ENCODE measurements at places on chromosomes 12 and 14.

DNA sequence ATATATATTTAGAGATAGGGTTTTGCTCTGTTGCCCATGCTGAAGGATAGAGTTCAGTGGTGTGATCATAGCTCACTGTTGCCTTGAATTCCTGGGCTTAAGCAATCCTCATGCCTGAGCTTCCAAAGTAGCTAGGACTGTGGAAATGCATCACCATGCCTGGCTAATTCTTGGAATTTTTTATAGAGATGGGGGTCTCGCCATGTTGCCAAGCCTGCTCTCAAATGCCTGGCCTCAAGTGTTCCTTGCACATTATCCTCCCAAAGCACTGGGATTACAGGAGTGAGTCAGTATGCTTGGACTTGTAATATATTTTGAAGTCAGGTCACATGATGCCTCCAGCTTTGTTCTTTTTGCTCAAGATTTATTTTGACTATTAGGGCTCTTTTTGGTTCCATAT lies 178.0 kb downstream of the RPAP3 start:
- DNase-seq: no peak

DNA sequence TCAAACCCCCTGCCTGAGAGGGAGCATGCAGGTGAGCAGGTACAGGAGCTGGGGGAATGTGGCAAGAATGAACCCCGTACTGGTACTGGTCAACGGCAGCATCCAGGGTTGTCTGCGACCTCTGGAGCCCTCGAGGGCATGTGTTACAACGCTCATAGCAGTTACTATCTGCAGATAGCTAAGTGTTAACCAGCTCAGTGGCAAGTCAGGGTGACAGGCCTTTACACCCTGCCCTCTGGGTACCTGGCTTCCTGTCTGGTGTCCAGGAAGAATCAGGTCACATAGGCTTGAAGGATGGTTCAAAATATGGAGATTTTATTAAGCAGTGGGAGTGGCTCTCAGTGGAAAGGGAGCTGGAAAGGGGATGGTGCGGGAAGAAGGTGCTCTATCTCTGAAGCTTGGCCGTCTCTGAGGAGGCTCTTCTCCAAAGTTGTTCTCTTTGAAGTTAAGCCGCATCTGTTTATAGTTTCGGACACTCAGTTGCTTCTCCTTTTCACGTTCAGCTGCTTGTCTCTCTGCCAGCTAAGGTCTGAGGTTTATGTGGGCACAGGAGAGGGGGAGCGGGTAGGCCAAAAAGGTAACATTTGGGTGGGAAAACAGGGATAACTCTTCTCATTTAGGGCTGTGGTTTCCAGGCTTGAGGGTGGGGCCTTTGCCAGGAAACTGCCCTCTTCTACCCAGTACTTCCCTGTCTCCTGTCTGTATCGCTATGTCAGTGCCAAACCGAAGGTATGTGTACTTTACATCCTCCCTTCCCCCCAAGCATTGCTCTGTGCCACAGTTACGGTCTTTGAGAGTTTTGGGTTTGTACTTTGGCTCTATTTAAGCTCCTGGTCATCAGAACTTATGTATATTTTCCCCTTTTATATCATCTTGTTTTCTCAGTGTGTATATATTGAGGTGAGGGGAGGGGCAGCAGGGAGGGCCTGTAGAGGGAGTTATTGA lies 305.8 kb downstream of the RGS6 start:
- DNase-seq: no peak

GRCh38 chr12:12447236-12447635 lies 90.4 kb downstream of the BORCS5 start:
- no peak for DNase-seq

DNA sequence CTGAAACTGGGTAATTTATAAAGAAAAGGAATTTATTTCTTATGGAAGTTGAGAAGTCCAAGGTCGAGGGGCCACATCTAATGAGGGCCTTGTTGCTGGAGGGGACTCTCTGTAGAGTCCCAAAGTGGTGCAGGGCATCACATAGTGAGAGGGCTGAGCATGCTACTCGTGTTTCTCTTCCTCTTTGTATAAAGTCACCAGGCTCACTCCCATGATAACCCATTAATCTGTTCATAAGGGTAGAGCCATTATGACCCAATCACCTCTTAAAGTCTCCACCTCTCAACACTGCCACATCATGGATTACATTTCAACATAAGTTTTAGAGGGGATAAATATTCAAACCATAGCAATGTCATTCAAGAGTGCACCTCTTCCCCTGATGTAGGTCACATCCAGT lies 79.1 kb upstream of the ATP2B1 start:
- no peak for DNase-seq

GRCh38 chr12:85975716-85976115 lies 101.6 kb downstream of the NTS start:
- DNase-seq: no peak

GRCh38 chr12:48021485-48022179 lies 17.4 kb upstream of the COL2A1 start:
- peak; percentile 98 for DNase-seq

DNA sequence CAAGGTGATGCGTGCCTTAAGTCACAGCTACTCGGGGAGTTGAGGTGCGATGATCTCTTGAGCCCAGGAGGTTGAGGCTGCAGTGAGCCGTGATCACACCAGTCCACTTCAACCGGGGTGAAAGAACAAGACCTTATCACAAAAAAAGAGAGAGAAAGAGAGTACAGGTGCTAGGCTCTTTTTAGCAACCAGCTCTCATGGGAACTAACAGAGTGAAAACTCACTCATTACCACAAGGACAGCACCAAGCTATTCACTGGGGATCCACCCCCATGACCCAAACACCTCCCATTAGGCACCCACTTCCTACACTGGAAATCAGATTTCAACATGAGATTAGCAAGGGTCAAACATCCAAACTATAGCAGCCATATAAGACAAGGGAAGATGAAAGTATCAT lies 164.2 kb downstream of the NDUFA12 start:
- no peak for DNase-seq

- DNase-seq: no peak
Measured at GRCh38 chr14:51988221-51988620, 1.1 kb upstream of the RTRAF start.

GRCh38 chr12:55072083-55072482 lies 52.3 kb downstream of the NEUROD4 start:
- peak; percentile 7 for DNase-seq

GRCh38 chr12:58773986-58774385 lies 146.3 kb downstream of the LRIG3 start:
- no peak for DNase-seq

- no peak for DNase-seq
Measured at GRCh38 chr12:112616469-112617152, 174.9 kb upstream of the RPH3A start.

GRCh38 chr12:114992443-114992842 lies 308.5 kb upstream of the TBX3 start:
- DNase-seq: no peak

DNA sequence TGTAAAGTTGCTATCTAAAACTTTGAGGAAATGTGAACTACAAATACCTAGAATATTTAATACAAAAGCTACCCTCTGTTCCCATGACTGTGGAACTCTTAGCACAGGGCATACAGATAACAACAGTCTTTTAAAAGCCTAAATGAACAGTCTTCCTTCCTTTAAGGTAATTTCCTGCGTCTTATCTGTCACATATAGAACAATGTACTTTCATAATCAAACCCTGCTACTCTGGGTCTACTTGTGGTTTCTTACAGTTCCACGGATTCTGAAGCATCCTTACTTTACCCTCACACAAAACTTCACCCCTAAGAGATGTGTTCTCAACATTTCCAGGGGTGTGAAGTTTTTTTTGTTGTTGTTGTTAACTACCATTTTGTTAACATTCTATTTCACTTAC lies 5.1 kb downstream of the PKP2 start:
- no peak for DNase-seq

GRCh38 chr12:114692186-114693058 lies 8.4 kb upstream of the TBX3 start:
- DNase-seq: no peak

DNA sequence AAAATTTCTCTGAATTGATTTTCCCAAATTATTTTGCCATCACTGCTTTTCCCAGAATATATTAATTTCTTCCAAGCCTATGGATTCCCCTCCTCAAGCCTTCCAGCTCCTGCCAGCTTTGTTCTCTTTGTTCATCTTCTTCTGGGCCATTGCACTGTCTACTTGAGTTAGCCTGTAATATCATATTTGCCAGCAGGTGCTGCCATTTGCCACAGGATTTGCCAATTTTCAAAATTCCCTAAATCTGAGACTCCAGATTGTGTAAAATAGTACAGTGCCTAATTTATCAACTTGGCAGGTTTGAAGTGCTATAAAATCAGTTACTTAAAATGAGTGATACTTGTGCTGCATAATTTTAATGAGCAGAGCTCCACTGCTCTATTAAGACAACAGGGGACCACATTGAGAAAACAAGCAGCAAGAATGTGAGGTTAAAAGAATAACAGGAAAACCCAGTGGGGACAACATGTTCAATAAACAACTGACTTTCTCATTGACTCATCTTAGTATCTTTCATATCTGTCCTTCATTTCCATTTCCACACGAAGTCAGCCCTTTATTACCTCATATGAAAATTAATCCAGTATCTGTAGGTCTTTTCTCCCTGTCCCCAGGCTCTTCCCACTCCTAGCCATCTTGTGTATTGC lies 84.6 kb upstream of the CCDC196 start:
- DNase-seq: no peak

- DNase-seq: no peak
Measured at GRCh38 chr12:132707241-132707640, 3.4 kb upstream of the PGAM5 start.

GRCh38 chr12:116046039-116046438 lies 231.5 kb downstream of the MED13L start:
- DNase-seq: no peak

- no peak for DNase-seq
Measured at GRCh38 chr14:36718216-36718615, 56.6 kb downstream of the PAX9 start.

GRCh38 chr12:100716945-100717732 lies 77.4 kb upstream of the ANO4 start:
- DNase-seq: no peak

GRCh38 chr12:125104982-125105381 lies 39.7 kb downstream of the AACS start:
- no peak for DNase-seq

DNA sequence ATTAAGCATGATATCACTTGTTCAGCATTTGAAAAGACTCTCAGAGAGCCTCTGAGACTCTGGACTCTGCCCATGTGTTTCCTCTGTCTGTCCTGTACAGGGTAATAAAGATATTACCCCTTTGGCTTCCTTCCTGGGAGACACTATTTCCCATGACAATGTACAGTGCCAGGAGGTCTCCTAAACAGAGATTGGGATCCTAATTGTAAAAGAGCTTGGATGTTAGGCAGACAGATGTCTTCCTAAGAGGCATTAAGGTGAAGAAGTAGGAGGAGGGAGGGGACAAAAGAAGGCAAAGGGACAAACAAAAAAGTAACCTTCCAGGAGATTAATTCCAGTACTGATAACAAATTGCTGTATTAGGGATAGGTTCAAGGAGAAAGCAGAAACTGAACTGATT lies 45.5 kb upstream of the NAV3 start:
- no peak for DNase-seq

DNA sequence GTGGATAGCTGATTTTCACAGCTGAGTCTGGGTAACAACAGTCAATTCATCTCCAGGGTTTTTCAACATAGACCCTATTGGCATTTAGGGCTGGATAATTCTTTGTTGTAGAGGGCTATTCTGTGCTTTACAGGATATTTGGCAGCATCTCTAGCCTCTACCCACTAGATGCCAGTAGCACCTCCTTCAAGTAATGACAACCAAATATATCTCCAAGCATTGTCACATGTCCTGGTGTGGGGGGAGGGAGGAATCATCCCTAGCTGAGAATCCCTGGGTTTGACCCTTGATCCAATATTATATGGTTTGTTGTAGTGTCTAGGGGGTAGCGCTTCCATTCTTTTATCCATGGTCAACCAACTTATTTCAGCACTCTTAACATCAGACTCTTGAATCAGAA lies 157.2 kb downstream of the ANO4 start:
- no peak for DNase-seq

- DNase-seq: no peak
Measured at GRCh38 chr14:68951035-68951797, 27.9 kb downstream of the ACTN1 start.

DNA sequence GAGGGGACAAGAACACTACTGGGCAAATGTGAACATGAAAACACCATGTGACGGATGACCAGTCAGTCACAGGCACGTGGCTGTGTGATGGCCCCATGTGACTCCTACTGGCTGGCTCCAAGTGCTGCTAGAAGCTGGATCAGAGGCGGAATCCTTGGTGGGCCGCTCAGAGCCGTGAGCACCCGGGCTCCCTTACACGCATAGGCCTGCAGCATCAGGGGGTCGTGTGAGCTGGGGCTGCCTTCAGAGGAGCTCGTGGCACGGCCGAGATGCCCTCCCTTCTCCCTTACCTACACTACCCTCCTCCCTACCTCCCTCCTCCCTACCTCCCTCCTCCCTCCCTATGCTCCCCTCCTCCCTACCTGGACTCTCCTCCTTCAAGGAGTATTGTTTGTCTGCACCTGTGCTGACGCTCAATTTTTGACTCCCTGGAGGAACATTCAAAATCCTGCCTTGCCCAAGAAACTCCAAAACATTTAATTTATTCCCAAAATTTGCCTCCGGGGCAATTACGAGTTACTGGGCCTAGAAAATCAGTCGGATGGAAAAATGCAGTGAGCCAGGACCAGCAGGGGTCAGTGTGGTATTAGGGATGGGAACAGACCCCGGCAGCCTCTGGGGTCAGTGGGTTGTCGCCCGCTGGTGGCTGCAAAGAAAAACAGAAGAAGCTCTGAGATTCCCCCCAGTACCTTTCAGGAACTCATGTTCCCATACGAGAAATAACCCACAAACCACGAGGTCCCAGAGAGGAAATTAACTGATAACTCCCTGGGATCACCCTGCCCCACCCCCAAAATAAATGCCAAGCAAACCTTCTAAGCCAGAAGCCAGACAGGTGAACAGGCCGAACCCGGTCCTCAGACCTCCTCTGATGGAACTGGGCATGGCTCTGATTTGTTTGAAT lies 61.3 kb downstream of the C14orf132 start:
- DNase-seq: peak; percentile 41

- DNase-seq: no peak
Measured at GRCh38 chr12:48307269-48307668, 43.5 kb downstream of the ZNF641 start.

DNA sequence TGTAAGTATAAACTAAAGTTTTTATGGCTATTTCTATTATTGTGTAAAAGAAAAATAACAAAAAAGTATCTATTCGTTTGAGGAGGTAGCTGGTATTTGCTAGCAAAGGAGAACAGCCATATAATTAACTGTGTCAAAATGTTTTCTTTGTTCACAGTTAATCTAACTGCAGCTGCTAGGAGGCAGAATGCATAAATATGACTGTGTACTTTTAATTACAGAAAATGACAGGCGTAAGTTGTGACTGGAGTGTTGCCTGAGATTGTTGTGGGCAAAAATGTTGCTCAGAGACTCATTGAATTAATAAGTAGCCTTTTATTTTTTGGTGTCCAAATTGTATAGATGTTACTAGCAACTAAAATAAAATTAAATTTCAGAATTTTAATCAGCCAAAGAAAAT lies 33.5 kb downstream of the PTPRO start:
- no peak for DNase-seq

Measured in LNCaP clone FGC (cell line).